ENCODE measurements at places on chromosomes 1 and 21.

DNA sequence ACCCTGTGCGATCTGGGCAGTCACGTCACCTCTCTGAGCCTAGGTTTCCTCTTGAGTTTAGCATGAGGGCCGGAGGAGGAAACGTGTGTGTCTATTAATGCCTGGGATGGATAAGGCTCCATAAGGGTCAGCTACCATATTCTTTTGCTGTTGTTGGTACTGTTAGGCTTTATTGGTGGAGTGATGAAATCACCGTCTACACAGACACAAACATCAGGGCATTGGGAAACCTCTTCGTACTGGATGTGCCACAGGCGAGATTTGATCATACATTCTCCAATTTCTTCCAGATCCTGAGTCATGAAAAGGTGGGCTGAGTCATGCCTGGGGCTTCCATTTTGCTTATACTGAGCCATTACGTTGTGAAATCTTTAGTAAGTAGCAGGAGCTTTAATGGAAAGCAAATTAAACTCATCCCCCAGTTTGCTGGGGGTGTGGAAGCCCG is 24.9 kb upstream of the GRHL3 start:
- DNase-seq: no peak

- DNase-seq: no peak
Measured at GRCh38 chr1:44717156-44717555, 13.8 kb downstream of the RNU5D-1 start.

- no peak for DNase-seq
Measured at GRCh38 chr1:91826649-91827048, 59.3 kb downstream of the TGFBR3 start.

DNA sequence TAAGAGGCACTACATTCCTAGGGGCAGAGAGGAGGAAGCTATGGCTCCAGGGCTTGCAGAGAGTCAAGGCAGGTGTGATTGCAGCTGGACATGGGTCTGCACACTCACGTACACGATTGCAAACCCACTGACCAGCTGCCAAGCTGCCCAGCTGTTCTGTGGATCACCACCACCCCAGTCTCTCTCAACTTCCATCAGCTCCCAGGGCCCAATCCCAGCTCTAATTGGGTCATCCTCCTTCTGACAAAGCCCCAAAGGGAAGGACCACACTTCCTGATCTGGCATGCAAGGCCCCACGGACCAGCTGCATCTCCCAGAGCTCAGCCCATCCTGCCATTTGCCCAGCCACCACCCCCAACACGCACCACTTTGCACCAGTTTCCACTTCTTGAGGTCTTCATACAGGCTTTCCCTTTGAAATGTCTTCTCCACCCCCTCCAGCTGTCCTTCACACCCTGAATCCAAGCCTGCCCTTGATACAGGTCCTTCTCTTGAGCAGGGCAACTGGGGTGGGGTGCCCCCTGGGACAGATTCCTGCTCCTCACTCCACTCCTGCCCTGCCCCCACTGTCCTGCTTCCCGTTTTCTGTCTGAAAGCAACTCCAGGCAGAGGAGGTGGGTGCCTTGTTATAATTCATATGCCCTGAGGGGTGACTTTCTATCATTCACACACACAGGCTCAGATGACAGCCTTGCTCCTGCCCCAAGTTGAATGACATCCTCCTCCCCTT is 179.4 kb upstream of the EDN2 start:
- DNase-seq: no peak

- no peak for DNase-seq
Measured at GRCh38 chr1:109882288-109883245, 28.1 kb upstream of the CSF1 start.

DNA sequence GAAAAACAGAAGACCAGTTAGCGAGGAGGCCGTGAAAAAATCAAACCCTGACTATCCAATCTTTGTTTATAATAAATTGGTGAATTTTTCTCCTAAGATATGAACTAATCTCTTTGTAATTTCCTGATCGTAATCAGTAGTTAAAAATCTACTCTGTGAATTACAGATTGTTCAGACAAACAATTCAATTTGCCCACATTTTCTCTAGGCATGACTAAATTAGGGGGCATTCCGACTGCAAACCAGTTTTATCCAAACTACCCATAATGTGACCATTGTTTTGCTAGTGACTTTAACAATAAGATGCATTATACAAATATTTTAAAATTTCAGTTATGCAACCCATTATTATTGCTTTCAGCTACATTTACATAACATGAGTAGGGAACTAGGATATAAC is 546.9 kb upstream of the ADAMTS5 start:
- DNase-seq: no peak
